ENCODE measurements at places on chromosomes 1 and 21.

GRCh38 chr1:166740668-166741276, 98.5 kb upstream of the POGK start:
- DNase-seq, result no peak

GRCh38 chr1:113943028-113943811, 14.1 kb downstream of the HIPK1 start:
- no peak for DNase-seq

DNA sequence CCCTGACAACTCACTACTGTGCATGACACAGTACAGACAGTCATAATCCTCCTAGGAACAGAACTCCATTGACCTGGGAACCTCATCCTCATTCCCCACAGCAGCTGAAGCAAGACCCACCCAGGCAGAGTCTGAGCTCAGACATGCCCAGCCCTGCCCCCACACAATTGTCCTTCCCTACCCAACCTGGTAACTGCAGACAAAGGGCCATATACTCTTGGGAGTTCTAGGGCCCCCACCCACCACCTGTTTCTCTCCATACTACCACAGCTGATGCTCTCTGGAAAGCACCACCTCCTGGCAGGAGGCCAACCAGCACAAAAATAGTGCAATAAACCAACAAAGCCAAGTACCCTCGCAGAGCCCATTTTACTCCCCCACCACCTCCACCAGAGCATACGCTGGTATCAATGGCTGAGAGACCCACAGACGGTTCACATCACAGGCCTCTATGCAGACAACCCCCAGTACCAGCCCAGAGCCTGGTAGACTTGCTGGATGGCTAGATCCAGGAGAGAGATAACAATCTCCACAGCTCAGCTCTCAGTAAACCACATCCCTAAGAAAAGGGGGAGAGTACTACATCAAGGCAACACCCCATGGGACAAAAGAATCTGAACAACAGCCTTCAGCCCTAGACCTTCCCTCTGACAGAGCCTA, 159.7 kb upstream of the CXADR start:
- DNase-seq, result no peak

DNA sequence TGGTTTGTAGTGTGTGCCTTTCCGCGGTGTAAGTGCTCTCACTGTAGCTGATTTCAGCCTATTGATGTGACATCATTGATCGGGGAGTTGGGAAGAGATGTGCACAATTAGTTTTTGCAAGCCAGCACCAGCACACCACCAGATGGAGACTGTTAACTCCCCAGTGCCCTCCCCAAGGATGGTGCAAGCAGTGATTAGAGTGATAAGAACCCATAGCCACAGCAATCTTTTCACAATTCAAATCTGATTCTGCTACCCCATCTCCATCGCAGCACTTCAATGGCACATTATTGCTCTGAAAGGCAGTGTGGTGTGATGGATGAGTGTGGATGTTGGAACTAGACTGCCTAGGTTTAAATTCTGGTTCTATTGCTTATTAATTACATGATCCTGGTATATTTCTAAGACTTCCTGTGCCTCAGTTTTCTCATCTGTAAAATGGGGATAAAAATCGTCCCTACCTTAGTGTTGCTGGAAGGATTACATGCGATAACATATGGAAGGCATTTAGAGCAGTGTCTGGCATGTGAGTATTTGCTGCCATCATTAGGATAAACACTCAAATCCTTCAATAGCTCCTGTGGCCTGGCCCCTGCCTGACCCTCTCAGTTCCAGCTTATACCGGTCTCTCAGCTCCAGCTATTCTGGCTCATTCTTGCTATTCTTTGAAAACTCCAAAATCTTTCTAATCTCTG, 6.7 kb downstream of the CSF3R start:
- DNase-seq, result no peak

DNA sequence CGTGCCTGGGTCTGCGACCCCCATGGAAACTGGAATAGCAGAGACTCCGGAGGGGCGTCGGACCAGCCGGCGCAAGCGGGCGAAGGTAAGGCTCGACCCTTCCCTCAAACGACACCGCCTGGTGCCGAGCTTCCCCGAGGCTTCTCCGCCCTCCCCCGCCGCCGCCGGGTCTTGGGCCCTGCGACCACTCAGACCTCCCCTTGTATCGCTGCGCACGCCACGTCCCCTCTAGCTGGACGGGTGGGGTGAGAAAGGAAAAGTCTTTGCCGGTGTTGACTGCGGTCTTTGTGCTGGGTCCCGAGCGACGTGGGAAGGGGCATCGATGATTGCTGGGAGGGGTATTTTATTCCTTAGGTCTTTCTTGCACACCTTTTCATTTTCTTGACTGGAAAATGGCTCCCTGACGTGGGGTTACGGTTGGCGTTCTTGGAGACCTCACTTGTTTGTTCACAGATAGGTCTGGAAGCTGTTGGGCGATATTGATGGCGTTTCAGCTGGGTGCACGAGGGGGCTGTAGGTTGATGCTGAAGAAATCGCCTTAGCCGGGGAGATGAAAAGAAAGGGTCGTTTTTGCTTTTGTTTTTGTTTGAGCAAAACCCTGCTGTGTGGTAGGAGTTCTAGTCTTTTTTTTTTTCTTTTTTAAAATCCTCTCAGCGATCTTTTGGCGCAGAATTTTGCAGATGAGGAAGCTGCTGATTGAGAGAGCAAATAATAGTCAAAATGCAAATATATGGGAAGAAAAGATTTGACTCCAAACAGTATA, 776 bp downstream of the KDM1A start:
- DNase-seq, result peak; percentile 68

GRCh38 chr1:14808768-14809167, 210.3 kb downstream of the KAZN start:
- DNase-seq, result no peak

GRCh38 chr1:78665809-78666208, 16.2 kb downstream of the IFI44 start:
- DNase-seq, result no peak
